NCI-H1930 (cell line): ENCODE measurements at places on chromosomes 1 and 21.

DNA sequence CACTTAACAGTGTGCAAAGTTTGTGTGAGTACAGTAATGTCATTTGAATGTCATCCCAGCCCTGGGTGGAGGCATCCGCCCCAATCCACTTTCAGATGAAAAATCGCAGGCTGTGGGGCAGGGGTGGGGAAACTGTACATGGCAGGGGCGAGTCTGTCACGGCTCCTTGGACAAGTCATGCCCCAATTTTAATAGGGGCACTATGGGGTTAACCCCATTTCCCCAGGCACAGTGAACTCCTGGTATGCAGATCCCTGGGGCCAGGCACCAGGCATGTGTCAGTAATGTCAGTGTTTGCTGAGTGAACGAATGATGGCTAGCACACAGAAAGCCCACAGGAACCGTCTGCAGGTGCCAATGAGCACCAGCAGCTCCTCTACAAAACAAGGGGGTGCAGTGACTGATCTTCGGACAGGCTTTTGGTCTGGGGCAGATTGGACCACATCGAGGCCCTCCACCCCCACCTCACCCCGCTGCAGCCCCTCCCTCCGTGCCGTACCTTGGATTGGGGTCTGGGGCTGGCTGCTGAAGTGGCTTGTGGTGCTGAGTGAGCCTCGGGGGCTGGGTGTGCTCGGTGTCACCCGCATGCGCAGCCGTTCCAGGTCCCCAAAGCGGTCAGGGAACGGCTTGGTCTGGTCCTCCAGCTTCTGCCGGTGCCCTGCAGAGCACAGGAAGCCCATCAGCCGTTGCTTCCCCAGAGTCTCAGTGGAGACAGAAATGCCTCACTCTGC is 23.2 kb downstream of the RUNX3 start:
- no peak for DNase-seq

GRCh38 chr1:168903237-168903830 is 174.3 kb upstream of the DPT start:
- DNase-seq, result no peak

GRCh38 chr1:21673277-21673780 is 4.2 kb upstream of the RAP1GAP start:
- no peak for DNase-seq

- DNase-seq, result no peak
These were observed 221.2 kb downstream of the DISC1 start for GRCh38 chr1:231847612-231848397.

DNA sequence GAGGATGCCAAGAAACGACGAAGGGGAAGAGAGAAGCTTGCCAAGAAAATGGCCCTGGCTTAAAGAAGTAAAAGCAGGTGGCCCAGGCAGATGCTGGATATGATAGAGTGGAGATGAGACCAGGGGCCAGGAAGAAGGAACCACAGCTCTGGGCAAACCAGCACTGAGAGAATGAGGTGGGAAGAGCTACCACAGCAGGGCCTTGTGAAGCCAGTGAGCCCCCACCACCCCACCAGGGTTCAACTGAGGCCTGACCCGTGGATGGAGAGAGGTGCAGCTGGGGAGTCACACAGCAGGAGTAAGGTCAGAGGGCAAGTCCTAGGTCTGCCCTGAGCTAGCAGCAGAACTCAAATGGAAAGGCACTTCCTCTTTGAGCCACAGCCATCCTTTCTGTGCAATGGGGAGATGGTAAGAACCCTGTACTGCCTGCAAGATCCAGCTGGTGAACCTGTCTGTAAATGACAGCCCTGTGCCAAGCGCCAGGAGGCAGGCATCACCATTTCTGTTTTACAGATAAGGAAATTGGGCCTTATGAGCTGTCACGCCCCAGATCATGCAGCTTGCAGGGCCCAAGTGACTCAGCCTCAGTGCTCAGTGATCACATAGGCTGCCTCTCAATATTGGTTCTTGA is 8.5 kb downstream of the SH3BGRL3 start:
- no peak for DNase-seq
